ENCODE measurements at places on chromosomes 5 and 9.

DNA sequence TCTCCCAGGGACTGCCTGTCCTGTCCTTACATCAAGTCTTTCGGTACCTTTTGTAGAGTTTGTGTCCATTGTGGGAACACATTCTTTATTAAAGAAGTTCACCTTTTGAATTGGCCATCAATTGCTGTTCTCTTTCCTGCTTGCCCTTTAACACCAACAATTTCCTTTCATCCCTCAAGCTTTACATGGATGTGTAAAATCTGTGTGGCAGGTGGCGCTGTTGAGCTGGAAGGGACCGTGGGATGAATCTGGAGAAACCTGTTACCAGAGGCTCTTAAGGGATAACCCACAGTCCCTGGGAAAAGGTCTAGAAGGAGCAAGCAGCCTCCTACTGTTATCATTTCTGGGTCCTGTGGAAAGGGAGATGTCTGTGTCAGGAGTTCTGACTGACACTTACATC lies 7.9 kb upstream of the ZFP62 start:
- no peak for DNase-seq

DNA sequence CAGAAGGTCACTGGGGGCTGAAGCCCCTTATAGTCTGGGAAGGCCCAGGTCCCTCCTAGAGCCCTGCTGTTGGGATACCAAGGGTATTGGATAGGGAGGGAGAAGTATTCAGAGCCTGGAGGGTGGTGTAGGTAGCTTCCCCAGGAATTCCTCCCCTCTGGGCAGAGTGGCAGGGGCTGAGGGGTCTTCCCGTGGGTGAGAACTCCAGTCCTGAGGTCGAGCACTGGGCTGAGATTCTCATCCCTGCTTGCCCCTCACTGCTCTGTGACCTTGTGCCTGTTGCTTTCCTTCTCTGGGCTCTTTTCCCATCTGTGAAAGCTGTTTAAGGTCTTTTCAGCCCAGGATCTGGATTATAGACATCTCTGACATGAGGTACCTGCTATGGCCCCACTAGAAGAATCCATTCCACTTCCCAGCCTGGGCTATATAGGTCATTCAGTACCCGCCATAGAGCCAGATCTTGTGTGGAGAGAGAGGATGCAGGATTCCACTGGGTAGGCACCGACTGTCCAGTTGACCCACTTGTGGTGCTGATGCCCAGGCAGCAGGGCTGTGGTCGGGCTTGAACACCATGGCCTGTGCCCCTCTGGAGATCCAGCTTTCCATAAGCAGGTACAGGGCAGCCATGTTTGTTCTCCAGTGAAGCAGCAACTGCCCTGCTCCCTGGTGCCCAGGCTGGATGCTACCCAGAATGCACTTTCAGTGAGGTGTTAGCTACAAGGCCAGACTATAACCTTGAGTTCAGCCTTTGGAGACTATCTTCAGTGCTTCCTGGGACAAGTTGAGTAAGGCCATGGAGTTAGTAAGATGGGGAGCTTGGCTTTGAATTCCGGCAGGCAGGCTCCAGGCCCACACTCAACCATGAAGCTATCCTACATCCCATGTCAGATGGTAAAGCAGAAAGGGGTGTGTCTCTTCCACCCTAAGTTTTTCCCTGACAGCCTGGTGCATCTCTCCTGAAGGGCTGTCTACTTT lies 60.1 kb downstream of the AMBP start:
- DNase-seq, result no peak

DNA sequence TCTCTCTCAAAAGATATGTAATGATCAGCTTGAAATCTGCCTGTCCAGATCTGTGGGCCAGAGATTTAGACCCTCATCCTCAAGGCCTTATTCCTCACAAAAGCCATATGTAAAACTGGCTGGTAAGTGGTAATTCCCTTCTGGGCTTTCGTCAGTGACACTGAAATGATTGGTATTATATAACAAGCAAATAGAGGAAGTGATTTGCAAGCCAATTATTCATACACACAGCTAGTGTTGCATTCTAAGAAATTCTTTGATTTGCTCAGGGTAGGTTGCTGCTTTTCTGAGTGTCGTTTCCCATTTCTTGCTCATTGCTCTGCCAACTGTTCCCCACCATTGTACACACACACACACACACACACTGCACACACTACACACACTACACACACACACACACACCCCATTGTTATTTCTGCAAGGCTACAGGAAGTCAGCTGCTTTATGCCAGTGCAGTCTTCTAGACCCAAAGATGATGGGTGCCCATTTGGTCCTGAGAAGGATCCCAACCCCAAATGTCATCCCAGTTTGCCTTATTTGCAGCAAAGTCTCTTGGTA lies 76.8 kb downstream of the PRLR start:
- no peak for DNase-seq

- no peak for DNase-seq
Observed at GRCh38 chr5:72949481-72949880, 6.4 kb upstream of the FCHO2 start.

DNA sequence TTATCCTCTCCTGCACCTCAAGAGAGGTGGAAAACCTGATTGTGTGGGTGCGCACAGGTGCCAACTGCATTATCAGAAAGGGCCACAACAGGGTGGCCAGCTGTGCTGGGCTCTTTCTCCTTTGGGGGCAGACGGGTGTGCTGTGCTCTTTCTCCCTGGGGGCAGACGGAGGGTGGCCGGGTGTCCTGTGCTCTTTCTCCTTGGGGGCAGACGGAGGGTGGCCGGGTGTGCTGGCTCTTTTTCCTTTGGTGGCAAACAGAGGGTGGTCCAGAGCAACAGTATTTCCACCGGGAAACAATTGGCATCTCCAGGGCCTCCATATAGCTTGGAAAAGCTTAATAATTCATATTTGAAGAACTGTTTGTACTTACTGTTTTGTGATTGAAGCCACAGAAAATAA lies 6.8 kb downstream of the LMX1B start:
- DNase-seq, result no peak

GRCh38 chr9:132350861-132351315 lies 3.9 kb downstream of the SETX start:
- no peak for DNase-seq

GRCh38 chr9:135877791-135878527 lies 29.4 kb downstream of the CAMSAP1 start:
- DNase-seq, result no peak

DNA sequence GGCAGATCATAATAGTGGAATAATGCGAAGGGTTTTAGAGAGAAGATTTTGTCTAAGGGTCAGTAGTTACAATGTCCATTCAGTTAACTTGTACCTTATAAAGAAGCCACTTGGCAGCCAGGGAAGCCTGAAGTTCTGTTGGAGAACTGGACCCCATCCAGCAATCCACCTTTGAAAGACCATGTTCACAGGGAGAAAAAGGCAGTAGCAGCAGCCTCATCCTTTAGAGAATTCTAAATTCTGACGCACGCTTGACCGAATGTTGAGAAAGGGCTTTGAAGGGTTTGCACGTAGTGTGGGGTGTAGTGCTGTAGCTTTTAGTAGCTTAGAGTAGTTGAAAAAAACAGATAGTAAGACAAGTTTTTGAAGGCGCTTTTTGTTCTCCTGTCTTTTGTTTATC lies 42.8 kb downstream of the MCCC2 start:
- no peak for DNase-seq

DNA sequence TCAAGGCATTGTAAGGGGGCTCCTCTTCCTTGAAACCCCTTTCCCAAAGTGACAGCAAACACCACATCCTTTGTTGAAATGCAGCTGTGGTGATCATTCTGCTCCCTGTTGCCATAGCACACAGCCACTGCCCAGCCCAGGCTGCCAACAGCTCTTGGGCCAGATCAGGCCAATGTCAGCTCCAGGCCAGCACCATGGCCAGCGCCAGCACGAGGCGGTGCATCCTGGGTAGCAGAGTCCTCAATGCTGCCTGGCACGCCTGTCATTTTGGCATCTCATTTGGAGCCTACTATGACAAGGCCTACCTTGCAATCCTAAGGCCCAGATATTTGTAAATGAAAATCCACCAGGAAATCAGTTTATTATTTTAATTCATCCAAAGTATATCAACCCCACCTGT lies 390.6 kb downstream of the DNAH5 start:
- no peak for DNase-seq

- DNase-seq, result no peak
Observed at GRCh38 chr9:90839183-90839728, 37.6 kb downstream of the SYK start.

DNA sequence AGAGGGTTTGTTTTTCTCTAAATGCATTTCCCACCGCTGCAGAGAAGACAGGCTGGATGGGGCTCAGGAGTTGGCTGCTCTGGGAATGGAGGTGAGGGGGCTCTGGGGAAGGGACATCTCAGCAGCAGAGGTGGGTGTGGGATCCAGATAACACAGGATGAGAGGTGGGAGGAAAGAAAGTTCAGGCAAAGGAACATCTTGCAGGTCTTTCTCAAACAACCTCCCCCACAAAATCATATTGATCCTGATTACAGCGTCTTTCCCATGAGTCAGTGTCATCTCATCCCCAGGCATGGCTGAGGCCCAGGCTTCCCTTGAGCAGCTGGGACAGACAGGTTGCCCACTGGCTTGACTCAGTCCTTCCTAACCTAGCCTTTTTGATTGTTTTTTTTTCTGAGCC lies 11.3 kb upstream of the ACSL6 start:
- DNase-seq, result no peak

GRCh38 chr5:60497706-60498500 lies 202.1 kb downstream of the DEPDC1B start:
- DNase-seq, result no peak

- no peak for DNase-seq
Observed at GRCh38 chr9:115675834-115676233, 477.8 kb upstream of the PAPPA start.

DNA sequence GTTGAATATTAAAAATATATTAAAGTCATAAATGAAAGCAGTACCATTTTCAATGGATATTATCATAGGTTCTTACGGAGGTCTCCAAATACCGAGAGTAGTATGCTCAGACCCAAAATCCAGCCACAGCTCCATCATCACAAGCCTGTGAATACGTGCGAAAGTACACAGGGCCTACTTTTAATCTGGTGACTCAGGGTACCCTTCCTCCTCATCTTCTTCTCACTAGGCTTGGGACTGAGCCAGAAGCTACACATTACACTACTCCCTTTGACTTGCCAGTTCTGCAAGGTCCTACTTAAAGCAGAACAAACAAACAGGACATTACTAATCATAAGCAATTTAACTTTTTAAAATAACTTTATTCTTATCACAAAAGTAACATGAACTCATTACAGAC lies 7.6 kb upstream of the RIC1 start:
- DNase-seq, result no peak

GRCh38 chr5:75048457-75048953 lies 3.9 kb downstream of the GCNT4 start:
- no peak for DNase-seq

GRCh38 chr5:177509381-177509951 lies at the start of gene DOK3:
Gene DOK3 (minus strand): TSS chr5:177509826. CDS start chr5:177509540, 286 bp downstream.
- DNase-seq, result no peak

GRCh38 chr5:175623088-175623487 lies 34.8 kb upstream of the HRH2 start:
- no peak for DNase-seq

GRCh38 chr5:485946-486491 lies 38.2 kb downstream of the SLC9A3 start:
- DNase-seq, result no peak

- no peak for DNase-seq
Observed at GRCh38 chr5:91288118-91288916, 94.8 kb downstream of the ARRDC3 start.

- no peak for DNase-seq
Observed at GRCh38 chr5:126600631-126601511, at the start of gene PHAX. Gene PHAX (plus strand): TSS chr5:126600947. CDS start chr5:126600963, 16 bp downstream.

DNA sequence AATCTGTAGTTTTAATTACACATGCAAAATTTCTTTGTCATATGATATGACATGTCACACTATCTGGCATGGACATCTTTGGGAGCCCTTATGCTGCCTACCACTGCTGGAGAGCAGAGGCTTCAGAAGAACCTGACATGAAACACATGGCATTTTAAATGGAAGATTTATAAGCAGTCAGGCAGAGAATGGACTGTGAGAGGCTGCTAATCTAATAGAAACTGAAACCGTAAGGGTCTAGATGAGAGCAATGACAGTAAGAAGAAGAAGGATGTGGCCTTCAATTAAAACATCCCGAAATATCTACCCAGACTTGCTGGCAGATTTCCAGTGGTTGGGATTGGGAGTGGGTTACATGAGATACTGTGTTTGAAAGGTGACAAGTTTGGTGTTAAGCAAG lies 149.8 kb downstream of the MACIR start:
- no peak for DNase-seq

GRCh38 chr5:37836592-37837413 lies 3.0 kb downstream of the GDNF start:
- no peak for DNase-seq

- DNase-seq, result peak; percentile 30
Observed at GRCh38 chr5:159156426-159157238, 52.7 kb downstream of the RNF145 start.
